HCEC 1CT (cell line): ENCODE measurements at places on chromosomes 1 and 21.

GRCh38 chr1:50095716-50096115 is 13.0 kb upstream of the ELAVL4 start:
- DNase-seq = no peak

DNA sequence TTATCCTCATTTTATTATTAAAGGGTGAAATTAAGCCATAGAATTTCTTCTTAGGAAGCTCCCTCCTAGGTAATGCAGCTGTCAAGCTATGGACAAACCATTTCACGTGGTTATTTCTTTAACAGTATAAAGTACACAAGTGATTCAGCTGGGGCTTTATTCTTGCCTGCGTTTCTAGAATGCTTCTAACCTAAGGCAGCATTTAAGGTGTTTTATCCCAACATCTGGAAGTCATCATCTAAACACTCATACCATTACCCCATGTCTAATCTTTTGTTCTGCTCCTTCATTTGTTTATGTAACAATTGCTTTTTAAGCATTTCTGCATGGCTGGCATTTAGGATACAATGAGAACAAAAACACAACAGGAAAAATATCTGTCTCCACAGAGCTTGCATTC is 829.2 kb upstream of the ADAMTS5 start:
- no peak for DNase-seq

GRCh38 chr1:154837672-154838171 is 32.4 kb downstream of the KCNN3 start:
- peak; percentile 42 for DNase-seq

DNA sequence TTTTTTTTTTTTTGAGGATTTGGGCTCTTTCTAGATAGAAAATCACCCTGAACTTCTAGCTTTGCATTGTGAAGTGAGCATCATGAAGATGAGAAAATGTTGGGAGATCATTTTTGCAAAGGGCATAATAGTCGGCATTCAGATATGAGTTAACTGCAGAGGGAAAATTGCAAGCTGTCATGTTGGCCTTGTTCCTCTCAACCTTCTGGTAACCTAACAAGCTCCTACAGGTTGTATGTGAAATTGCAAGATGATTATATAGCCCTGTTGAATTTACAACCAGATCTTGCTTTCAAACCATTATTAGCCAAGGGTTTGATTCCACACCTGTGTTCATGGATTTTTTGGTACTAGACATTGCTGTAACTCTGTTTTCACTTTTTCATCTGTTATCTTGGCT is 2.2 kb downstream of the ELOA start:
- peak; percentile 51 for DNase-seq

GRCh38 chr1:155133799-155134281 is 1.8 kb upstream of the SLC50A1 start:
- no peak for DNase-seq

GRCh38 chr1:14424325-14425002 is 174.0 kb upstream of the KAZN start:
- no peak for DNase-seq

DNA sequence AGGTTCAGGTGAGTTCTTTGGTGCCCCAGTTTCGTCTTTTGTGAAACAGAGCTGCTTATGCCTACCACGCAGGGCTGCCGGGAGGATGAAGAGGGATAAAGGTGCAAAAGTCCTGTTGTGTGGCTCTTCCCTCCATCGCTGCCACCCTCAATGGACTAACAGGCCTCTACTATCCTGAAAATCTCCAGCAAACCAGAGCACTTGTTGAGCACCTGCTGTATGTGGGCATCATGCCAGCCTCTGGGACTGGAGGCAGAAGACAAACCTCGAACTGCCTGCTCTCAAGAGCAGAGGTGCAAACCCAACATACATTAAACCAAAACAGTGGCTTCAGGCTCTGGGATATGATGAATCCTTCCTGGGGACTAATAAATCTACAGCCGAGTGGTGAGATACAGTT is 174.1 kb downstream of the ACTL8 start:
- DNase-seq = no peak

DNA sequence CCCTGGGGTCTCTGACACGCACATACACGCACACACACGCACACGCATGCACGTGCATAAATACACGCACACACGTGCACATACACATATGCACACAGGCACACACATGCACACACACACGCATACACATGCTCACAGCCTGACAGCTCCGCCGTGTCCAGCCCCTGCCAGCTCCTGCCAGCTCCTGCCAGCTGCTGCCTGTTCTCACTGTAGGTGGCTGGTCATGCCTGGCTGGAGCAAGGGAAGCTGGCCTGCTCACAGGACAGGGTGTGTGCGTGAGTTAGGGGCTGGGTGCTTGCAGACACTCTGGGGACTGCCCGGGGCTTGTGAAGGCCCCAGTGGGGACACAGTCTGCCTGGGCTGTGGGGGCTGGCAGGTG is 4.9 kb downstream of the PLCH2 start:
- DNase-seq = no peak

DNA sequence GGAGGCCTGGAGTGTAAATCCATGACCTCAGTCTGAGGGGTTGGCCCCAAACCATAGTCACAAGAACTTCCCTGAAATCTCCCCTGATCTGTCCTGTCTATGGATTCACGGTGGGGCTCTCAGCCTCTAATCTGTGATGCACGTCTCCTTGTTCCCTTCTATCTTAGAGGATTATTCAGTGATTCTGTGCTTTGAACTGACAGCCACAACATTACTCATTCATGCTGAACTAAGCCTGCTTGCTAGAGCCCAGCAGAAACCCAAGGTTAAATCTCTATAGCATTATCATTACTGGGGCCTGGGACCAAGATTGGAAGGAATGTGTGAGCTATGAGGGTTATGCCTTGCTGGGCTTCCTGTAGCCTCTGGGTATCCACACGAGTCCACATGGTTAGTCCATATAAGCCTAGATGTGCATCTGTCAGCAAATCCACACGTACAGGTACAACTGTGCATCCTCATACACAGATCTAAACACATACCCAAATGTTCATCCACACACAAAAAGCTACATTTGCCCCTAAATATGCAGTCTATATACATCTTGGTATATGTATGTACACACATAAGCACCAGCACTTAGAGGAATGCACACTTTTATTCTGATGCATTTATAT is 22.4 kb upstream of the MAGOH start:
- no peak for DNase-seq

GRCh38 chr1:44929531-44929930 is 56.9 kb downstream of the EIF2B3 start:
- DNase-seq = no peak

DNA sequence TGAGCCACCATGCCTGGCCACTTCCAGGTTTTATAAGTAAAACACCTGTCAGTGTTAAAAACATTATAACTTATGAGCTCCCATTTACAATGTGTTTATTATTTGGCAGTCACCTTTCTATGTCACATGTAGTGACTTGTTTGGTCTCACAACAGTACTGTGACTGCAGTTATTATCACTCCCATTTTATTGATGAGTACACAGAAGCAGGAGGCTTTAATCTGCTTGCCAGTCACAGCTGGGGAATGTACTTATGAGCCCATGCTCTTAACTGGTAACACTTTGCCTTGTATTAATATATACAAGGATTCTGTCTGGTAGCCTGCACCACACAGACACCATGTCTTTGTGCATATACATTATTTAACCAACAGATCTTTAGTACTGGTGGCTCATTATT is 31.1 kb upstream of the BACH1 start:
- no peak for DNase-seq

DNA sequence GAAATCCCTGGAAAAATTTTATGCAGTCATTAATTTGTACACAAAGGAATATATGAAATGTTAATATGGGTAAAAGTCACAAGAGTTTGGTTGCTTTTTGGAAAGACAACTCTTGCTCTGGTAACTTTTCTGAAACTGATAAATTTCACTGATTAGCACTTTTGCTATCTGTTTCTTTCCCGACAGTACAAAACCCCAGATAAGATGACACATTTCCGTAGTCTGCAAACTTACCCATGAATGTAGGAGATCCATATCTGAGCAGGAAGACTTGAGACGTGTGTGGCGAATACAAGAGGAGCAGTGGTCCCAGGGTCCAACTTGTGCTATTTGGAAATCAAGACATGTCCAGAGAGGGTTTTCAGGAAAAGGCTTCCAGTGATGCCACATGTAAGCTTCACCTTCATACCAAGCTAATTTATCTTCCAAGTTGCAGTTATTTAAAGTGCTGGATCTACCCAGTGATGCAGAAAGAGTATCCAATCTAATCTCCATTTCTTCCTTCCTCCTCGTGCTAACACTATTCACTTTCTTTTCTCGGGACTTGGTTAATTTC is 35.9 kb upstream of the SAMSN1 start:
- DNase-seq = no peak

DNA sequence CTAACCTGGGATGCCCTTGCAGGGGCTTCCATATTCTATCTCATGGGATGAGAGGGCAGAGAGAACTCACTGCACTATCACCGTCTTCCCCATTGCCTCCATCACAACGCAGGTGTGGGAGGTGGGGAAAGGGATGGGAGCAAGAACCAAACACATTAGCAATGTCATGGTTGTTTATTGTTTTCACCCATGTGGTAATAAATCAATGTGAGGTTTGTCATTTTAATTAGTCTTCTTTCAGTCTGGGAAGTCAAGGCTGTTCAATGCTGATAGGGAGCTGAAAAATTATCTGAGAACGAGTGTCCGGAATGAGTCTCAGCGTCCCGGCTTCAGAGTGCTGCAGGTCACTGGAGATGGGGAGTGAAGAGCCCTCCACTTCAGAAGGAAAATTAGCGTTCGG is 268.5 kb downstream of the DUSP10 start:
- no peak for DNase-seq

- no peak for DNase-seq
These were observed 174 bp downstream of the SH3BP5L start for GRCh38 chr1:248825573-248825908.

- DNase-seq = no peak
These were observed at the start of gene CHRM3 for GRCh38 chr1:239386453-239387303. Gene CHRM3 (plus strand): TSS chr1:239386568. CDS start chr1:239907452, 520,884 bp downstream.

DNA sequence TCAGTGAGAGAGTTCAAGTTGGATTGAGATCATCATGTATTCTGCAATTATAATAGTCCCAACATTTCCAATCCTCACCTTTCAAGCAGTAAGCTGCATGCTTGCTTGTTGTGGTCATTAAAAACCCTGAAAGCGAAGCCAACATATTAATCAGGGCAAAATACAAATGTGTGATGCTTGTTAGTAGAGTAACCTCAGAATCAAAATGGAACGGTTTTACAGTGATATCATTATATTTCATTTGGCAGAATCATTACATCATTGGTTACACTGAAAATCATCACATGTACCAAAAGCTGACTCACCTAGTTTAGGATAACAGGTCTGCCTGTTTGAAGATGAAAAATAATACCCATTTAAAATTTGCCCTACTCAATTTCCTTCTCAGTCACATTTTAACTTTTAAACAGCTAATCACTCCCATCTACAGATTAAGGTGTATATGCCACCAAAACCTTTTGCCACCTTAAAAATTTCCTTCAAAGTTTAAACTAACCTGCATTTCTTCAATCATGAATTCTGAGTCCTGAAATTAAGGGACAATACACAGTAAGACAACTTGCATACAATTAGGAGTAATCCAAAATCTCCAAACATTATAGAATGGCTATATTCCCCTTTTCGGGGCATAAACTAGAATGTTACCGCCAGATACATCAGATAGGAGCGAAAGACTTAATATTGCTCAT is 3.5 kb downstream of the GAS5 start:
- DNase-seq = no peak

- DNase-seq = no peak
These were observed 3.2 kb upstream of the KRTAP19-8 start for GRCh38 chr21:31041295-31042079.

DNA sequence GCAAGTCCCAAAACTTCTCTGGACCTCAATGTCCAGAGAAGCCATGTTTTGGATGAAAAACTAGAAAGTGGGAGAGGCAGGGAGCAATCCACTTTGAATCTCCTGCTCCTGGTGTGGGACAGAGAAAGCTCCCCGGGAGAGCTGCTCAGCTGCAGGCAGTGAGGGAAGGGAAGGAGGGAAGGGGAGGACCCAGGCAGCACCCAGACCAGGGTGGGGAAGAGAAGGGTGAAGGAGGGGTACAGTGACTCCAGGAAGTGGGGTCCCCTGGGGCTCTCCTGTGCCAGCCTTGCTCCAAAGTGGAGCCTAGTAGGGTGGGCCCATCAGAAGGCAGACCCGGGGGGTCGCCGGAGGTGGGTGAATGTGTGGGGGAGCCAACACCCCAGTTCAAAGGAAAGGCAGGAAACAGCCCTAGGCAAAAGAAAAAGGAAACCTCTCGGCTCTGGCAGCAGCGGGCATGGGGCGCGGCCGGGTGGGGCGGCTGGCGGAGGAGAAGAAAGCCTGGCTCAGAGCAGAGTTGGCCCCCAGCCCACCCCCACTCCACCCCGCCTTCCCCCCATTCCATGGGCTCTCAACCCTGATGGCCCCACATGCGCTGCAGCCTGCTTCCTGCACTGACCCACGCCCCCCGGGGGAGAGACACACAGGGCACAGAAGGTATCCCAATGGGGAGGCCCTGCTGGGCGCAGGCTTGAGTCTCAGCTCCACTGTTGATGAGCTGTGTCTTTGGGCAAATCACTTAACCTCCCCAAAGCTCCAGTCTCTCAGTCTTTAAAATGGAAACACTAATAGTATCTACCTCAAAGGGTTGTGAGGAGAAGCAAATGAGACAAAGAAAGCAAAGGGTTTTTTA is 5.7 kb downstream of the LGR6 start:
- DNase-seq = no peak

- DNase-seq = no peak
These were observed 10.5 kb downstream of the NCMAP start for GRCh38 chr1:24566236-24566867.

GRCh38 chr1:23122023-23122748 is 46.5 kb downstream of the LUZP1 start:
- peak; percentile 17 for DNase-seq

DNA sequence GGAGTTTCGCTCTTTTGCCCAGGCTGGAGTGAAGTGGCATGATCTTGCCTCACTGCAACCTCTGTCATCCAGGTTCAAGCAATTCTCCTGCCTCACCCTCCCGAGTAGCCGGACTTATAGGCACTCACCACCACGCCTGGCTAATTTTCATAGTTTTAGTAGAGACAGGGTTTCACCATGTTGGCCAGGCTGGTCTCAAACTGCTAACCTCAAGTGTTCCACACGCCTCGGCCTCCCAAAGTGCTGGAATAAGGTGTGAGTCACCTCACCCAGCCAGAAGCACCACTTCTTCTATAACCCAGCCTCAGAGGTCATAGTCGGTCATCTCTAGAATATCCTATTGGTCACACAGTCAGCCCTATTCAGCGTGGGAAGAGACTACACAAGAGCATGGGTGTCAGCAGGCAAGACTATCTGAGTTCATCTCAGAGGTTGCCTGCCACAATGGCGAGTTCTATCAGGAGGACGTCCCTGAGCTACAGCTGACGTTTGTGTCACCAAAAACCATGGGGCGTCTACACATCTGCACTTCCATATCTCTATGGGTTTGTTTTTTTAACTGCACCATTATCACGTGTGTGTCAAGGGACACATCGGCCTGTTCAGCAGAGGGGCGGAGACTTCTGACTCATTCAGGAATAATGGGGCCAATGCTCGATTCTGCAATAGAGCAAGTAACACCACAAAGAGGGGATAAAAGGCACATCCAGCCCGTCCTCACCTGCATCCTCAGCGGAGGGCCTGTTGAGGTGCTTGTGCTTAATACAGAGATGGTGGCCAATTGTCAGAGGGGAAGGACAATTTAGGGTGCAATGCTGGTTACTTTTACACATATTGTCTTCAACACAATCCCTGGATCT is 256.3 kb upstream of the IRF2BP2 start:
- DNase-seq = peak; percentile 86

GRCh38 chr1:162709870-162710269 is 77.6 kb downstream of the DDR2 start:
- peak; percentile 36 for DNase-seq

- DNase-seq = no peak
These were observed 44.6 kb downstream of the SLX9 start for GRCh38 chr21:44984428-44984791.
